ENCODE measurements at places on chromosomes 16 and 17.

DNA sequence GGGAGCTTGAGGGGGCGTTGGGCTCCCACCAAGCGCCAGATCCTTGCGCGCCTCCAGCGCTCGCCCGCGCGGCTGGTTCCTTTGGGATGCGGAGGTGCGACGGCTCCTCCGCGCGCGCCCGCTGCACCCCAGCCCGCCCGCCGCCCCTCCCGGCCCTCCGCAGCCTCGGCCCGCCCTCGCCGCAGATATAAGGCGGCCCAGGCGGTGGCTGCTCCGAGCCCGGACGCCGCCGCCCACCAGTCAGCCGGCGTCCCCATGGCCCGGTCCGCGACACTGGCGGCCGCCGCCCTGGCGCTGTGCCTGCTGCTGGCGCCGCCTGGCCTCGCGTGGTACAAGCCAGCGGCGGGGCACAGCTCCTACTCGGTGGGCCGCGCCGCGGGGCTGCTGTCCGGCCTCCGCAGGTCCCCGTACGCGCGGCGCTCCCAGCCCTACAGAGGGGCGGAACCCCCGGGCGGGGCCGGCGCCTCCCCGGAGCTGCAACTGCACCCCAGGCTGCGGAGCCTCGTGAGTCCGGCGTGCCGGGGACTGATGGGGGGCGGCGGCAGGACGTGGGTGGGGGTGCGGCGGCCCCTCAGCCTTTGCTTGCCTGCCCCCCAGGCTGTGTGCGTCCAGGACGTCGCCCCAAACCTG lies at the start of gene NPB:
Gene NPB (plus strand): TSS at position 216 of the 630 bp plus-strand sequence. CDS start 40 bp downstream, at position 256.
- DNase-seq, result no peak

GRCh38 chr16:81551821-81552304 lies 107.3 kb downstream of the CMIP start:
- no peak for DNase-seq

DNA sequence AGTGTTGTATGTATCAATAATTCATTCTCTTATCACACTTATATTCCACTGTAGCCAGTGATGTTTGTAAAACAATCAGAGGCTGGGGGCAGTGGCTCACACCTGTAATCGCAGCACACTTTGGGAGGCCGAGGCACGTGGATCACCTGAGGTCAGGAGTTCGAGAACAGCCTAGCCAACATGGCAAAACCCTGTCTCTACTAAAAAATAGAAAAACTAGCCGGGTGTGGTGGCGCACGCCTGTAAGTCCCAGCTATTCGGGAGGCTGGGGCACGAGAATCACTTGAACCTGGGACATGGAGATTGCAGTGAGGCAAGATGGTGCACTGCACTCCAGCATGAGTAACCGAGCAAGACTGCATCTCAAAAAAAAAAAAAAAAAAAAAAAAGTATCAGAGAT lies 217.0 kb downstream of the CPPED1 start:
- DNase-seq, result no peak

DNA sequence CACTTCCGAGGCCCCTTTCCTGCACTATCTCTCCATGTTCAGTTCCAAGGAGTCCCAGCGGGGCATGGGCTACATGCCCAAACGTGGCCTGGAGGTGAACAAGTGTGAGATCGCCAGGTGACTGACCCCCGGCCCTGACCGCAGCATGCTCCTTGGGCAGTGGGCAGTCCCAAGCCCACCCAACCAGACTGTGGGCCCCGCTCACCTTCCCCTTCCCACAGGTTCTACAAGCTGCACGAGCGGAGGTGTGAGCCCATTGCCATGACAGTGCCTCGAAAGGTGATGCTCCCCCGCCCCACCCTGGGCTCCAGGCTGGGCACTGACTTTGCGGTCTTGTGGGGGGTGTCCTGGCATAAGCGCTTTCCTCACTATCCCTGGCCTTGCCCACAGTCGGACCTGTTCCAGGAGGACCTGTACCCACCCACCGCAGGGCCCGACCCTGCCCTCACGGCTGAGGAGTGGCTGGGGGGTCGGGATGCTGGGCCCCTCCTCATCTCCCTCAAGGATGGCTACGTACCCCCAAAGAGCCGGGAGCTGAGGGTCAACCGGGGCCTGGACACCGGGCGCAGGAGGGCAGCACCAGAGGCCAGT lies 4.7 kb downstream of the CORO1A start:
- no peak for DNase-seq

GRCh38 chr17:10626390-10626789 lies 30.7 kb downstream of the MYH3 start:
- DNase-seq, result no peak

DNA sequence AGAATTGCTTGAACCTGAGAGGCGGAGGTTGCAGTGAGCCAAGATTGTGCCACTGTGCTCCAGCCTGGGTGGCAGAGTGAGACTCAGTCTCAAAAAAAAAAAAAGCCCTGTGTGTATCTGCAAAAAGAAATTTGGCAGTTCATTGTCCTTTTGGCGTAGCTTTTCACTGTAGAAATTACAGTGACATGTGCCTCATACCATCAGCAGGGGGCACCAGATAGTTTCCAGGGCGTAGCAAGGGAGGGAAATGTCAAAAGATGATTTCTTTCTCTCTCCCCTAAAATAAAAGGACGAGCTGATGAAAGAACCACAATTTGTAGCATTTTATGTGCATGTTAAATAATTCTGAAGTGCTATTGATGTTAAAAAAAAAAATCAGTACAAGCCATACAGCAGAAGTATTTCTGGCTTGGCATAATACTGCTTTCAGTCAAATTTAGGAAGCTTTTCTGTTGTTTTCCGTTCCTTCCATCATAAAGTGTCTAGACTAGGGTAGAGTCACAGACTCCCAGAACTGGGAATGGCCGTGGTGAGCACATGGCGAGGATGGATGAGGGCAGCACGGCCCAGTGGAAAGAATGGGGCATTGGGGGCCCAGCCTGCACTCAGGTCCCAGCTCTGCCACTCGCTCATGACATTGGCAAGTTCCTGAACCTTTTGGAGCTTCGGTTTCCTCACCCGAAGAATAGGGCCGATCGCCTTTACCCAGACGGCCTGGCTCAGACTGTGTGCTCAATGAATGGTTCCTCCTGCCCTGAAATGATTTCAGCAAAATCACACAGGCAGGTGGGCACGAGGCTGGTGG lies 59.8 kb upstream of the RPH3AL start:
- no peak for DNase-seq

DNA sequence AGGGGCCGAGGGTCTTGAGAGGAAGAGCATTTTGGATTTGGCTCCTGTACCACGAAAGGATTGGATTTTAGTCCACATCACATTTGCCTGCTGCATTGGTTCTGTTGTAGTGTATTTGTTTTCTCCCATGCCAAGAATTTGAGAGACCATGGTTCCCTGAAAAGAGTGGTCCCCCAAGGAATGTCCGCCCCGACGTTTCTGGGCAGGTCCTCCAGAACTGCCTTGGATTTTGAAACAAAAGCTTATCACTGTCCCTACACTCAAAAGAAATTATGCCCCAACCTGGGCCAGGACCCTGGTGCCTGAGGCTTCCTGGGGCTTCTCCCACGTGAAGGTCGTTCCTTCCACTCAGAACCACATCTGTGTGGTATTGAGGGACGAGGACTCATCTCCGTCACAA lies 10.8 kb downstream of the NTN1 start:
- no peak for DNase-seq

DNA sequence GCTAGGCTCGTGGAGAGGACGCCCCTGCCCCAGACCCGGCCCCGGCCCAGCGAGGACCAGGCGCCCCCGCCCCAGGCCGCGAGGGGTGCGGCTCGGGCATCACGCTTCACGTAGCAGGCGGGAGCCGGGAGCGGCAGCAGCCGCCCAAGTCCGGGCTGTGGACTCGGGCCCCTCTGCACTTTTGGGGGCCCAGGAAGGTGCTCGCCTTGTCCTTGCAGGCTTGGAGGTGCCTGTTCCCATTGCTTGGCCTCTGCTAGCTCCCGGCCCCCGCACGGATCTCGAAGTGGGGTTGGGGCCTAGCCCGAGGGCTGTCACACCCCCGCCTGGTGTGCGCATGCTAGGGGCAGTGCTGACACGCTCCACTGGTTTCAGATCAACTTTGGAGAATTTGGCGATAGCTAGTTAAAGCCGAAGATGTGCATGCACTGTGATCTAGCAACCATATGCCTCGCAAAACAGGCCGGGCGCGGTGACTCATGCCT lies 55.7 kb downstream of the WSB1 start:
- DNase-seq, result no peak

DNA sequence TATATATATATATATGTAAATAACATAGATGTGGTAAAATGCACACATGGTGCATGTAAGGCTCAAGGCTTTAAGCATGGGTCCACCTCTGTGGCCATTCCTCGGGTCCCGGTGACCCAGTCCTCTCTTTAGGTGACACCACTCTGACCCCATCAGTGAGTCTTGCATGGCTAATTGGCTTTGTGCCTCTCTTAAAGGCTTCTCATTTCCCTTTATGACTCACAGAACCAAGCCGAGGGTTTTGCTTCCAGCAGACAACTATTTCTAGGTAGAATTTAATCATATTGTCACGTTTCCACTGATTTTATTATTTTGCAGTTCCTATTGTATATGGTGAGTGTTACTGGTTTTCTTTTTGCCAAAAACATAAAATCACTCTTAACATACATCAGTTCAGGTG lies 59.7 kb downstream of the PLCG2 start:
- DNase-seq, result no peak

- peak; percentile 92 for DNase-seq
Measured at GRCh38 chr17:16584273-16584995, 15.4 kb upstream of the ZNF287 start.

DNA sequence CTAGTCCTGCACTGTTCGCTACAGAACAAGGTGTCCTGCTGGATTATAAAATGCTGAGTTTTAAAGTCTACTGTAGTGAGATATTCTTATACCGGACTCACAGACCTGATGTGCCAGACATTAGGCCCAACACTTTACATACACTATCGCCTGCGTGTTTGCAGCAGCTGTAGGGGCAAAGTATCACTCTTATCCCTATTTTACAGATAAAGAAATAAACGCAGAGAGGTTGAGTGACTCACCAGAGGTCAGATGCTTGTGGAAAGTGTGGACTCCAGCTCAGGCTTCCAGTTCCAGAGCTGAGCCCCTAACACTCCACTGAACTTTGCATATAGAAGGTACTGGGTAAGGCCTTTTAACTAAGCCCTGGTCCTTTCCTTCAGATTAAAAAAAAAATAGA lies 47.4 kb downstream of the PLXDC1 start:
- no peak for DNase-seq

- DNase-seq, result no peak
Measured at GRCh38 chr16:50440991-50441390, 72.2 kb upstream of the BRD7 start.

GRCh38 chr16:87489434-87490045 lies 3.3 kb downstream of the ZCCHC14 start:
- no peak for DNase-seq

- DNase-seq, result no peak
Measured at GRCh38 chr16:4136229-4136813, 20.1 kb upstream of the ADCY9 start.

GRCh38 chr17:68627956-68628575 lies 26.9 kb upstream of the FAM20A start:
- no peak for DNase-seq

DNA sequence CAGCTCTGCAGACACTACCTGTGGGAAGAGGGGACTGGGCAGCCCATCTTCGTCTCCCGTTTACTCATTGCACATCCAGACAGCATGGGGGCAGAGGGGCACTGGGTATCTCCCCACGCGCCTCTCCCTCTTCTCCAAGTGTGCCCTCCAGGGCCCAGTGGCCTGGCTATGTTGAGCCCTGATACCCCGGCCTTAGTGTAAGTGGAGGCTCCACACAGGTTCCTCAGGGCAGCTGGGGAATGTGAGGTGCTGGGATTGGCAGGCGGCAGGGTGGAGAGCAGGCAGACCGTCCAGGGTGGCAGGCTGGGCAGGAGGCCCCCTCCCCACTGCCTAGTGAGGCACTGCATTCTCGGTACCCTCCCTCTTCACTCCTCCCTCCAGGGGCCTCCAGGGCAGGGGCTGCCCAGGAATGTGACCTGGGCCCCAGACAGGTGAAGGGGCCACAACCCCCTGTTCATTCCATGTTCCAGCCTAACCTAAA lies 13.2 kb upstream of the NAGLU start:
- no peak for DNase-seq

- DNase-seq, result no peak
Measured at GRCh38 chr16:31330553-31330890, 24.5 kb upstream of the ITGAX start.

- DNase-seq, result no peak
Measured at GRCh38 chr17:74326506-74326905, 480 bp downstream of the KIF19 start.

GRCh38 chr17:60351012-60351695 lies 40.8 kb downstream of the USP32 start:
- DNase-seq, result no peak

DNA sequence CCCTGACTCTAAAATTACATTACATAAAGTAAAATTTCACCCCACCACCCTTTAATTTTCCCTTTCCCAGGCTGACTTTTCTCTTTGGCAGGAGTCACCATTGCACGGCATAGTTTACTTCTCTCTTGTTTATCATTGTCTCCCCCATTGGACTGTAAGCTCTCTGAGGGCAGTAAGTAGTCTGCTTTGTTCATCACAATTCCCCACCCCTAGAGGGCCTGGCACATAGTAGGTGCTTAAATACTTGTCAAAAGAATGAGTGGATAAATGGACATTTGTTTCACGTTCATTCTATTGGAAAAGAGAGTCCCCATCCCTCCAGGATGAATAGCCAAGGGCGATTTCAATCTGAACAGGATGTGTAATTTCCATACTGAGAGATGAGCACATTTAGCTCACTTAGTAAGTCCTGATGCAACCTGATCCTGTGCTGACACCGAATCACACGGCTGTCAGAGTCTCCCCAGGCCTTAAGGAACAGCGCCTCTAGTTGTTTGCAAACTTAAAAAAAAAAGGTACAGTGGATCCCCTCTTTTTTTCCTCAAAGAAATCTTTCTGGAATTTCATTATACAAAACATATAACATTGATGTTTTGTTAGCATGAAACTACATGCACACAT lies 54.0 kb downstream of the AKAP1 start:
- no peak for DNase-seq

- no peak for DNase-seq
Measured at GRCh38 chr16:50668368-50669008, 12.6 kb downstream of the SNX20 start.

GRCh38 chr17:1803280-1803679 lies 26.4 kb downstream of the SMYD4 start:
- no peak for DNase-seq

DNA sequence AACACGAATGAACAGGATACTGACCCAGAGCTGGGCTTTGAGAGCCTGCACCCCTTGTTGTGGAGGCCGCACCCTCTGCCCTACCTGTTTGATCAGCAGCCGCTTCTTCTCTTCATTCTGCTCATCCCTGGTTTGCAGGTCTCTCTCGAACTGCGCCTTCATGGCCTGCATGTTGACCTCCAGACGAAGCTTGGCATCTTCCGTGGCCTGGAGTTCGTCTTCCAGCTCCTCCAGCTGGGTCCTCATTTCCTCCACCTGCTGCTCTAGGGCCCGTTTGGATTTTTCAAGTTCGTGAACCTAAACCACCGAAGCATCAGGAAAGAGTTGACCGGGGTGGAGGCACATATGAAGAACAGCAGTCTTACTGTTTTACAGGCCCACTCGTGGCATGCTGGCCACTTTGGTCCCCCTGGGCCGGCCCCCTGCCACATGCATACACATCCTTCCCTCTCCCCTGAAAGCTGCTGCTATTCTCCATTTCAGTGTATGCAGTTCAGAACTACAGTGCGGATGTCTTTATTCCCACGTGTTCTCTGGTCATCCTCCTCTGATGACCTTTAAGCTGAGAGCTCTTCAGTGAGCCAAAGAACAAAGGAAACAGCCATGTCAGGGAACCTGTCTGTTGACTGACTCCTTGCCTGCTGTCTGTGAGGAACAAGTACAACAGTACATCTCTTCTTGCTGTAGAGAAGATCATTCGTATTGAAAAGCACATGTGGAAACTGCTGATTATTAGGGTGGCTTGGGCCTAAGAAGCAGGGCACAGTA lies 54.8 kb downstream of the NDEL1 start:
- no peak for DNase-seq

Measured in hypothalamus (tissue), 51 donors.